ENCODE measurements at places on chromosomes 5 and 9.

DNA sequence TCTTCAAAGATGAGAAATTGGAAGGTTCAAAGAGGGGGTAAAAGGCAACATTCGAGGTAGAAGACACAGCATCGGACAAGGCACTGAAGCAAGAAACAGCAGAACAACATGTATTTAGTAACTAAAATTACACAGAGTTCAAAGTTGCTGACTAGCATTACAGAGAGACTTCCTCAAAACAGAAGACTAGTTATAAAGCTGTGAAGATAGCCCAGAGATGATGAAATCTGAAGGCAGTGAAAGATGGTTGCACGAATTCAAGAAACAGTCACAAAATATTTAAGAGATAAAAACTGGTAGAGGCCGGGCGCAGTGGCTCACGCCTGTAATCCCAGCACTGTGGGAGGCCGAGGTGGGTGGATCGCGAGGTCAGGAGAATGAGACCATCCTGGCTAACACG lies 16.3 kb downstream of the MAPKAP1 start:
- no peak for DNase-seq

GRCh38 chr9:107249131-107249533 lies 33.9 kb upstream of the RAD23B start:
- no peak for DNase-seq

- no peak for DNase-seq
Observed at GRCh38 chr9:73183917-73184861, 32.5 kb downstream of the ANXA1 start.

- no peak for DNase-seq
Observed at GRCh38 chr5:135345956-135346731, 52.9 kb downstream of the MACROH2A1 start.

DNA sequence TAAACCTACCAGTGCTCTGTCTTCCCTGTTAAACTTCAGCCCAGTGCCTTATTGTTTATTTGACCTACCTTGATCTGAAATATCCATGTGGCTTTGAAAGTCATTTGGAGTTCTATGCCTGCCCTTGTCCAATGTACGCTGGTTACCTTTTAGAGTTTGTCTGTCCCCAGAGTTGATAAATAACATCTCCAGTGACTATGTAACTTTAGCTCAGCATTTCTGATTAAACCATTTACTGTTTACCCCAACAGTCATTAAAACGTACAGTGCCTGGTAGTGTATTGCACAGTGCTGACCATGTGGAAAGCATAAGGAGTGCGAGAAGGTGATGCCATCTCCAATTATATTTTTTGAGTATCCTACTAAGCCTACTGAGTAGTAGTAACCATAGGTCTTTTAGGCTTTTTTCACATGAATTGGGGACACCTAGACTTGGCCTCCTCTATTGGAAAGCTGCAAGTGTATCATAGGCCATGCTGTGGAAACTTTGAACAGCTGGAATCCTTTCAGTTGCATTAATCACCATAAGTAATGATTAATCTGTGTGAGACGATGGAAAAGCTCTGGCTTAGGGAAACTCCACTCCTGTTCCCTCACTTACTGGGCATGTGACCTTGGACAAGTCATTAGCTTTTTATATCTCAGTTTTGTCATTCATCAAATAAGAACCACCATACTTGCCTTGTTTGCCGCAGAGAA lies 93.5 kb downstream of the MAST4 start:
- DNase-seq, result no peak

DNA sequence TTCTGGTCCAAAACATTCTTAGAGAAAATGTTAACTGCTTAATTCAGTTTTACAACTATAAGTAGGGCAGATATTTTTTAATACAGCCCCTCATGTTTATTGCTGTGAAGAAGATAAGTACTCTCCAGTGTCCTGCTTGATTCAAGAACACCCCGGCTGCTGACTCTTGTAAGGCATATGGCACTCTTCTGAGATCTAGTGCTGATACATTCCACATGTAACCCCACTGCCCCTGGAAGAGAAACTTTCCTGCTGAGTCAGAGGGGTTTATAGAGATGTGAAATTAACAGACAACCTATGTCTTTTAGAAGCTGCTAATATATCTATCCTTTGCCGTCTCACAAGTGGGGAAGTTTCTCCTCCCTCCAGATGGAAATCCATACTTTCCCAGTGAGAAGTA lies 1.0 kb upstream of the MINAR2 start:
- no peak for DNase-seq

DNA sequence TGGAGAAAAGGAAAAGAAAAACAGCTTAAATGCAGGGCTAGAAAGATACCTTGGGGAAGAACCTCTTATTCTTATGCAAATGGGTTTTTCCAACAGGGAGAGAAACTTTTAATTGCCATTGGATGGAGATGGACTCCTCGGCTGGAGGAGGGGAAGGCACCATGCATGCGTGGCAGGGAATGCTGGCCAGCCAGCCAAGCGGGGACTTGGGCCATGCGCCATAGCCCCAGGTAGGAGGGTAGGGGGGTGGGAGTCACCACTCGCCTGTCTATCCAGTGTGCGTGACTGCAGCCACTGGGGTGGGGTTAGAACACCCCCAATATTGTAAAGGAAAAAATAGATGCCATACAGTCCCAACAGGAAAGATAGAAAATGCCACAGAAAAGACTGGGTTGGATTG lies 119.9 kb upstream of the ELAVL2 start:
- no peak for DNase-seq

DNA sequence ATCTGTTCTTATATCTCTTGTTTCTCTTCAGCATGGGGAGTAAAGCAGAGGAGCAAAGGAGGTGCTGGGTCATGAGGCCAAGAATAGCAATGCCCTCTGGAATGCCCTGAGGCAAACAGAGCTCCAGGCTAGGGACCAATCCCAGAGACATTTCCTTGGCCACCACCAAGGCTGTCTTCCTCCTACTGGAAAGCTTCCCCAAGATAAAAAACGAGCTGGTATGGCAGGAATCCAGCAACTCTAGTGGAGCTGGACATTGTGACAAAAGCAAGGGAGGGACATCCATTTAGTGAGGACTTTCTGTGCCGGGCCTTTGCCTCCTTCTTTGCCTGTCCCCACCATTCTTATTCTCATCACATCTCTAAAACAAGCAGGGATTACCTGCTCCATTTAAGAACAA lies 161.6 kb downstream of the ASTN2 start:
- no peak for DNase-seq

GRCh38 chr5:88298425-88298824 lies 29.8 kb upstream of the TMEM161B start:
- no peak for DNase-seq

DNA sequence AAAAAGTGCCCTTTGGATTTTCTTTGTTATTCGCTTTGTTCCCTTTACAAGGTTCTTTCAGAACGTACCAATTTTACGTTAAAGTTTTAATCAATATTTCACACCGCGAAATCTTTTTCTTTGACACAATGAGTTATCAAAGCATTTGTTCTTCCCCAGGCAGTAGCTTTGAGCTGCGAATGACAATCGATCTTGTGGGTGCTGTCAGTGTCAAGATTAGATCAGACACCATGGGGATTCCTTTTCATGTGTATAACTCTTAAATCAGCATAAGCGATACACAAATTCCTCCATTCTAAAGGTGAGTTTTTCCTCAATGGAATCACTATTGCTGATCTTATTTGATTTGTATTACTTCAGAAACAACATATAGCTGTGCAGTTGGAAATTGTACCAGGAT lies 145.5 kb downstream of the ST8SIA4 start:
- DNase-seq, result no peak

GRCh38 chr9:98249771-98250170 lies 5.7 kb downstream of the TBC1D2 start:
- DNase-seq, result no peak

DNA sequence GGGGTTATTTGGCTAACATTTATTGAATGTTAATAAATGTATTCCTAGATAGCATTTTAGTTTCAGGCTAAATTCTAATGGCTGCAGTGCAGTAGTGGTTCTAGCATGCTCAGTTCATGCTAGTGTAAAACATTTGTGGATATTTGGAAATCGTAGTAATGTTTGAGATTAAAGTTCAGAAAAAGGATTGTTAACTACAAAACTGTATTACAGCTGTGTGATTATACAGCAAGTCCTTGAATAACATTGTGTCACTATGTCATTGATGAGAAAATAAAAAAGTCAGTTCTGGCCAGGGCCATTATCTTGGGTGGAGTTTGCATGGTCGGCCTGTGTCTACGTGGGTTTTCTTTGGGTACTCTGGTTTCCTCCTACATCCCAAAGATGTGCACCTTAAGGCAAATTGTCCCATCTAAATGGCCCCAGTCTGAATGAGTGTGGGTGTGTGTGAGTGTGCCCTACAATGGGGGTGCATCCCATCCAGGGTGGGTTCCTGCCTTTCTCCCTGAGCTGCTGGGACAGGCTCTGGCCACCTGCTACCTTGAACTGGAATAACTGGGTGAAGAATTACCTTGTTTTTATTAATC lies 8.8 kb downstream of the ZSWIM6 start:
- DNase-seq, result no peak

DNA sequence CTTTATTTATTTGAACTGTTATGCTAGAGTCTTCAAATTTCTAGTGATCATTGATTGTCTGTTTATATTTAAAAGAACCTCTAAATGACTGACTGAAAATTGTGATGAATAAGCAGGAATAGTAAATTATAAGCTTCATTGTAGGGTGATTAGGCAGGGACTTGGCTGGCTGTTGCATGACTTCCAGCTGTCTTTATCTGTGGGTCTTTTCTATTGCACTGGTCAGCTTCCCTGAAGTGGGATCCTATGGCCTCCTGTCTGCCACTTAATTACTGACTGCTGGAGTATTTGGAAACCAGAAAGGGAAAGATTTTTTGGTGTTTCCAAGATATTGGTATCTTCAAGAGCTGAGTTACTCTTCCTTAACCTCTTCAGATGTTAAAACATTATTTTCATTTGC lies 123.0 kb upstream of the CCNH start:
- no peak for DNase-seq

GRCh38 chr5:17118631-17119030 lies 98.8 kb upstream of the BASP1 start:
- DNase-seq, result no peak

DNA sequence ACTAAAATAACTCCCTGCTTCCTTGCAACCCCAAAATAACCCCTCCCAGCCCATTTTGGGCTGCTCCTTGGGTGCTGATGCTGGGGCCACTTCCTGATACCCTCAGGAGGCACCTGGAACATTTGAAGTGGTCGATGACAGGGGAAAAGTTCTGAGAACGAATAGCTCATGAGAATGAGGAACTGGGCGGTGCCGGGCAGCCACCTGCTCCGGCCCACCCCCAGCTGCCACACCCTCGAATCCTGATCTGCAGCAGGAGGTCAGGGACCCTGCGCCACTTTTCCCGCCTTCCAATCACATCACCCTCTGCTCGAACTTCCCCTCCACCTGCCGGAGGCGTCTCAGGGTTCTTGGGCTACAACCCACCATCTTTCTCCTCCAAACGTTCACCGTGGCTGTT lies 19.7 kb downstream of the HRH2 start:
- DNase-seq, result no peak

GRCh38 chr5:147375151-147375550 lies 134.7 kb downstream of the DPYSL3 start:
- no peak for DNase-seq

DNA sequence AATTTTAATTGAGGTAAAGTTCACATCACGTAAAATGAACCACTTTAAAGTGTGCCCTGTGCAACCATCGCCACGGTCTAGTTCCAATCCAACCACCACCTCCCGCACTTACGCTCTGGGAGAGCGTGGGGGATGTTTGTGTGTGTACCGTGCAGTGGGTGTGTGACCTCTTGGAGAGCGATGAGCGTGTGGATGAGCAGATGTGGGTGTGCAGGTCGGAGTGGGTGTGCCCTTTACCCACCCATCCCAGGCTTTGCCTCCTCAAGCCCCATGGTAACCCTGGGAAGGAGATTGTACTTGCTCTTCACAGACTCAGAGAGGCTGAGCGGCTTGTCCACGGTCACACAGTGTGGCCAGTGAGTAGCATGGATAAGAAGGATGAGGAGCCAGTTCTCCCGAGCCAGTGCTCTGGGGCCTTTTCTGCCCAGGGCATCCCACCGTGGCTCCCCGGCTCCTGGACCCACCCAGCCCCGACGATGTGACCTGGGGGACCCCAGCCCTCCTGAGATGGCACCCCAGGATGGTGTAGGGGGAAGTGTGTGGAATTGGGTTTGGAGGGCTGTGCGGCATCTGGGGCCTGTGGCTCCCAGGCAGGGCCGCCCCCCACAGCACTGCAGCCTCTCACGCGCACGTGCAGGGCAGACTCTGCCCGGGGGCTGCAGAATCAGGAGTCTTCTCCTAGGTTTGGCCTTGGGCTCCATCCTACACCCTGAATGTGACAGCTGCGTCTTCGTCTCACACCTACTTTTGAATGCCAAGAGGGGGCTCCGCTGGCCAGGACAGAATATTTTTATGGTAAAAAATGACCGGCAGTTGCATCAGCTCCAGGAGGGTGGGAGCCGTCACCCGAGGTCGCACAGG lies 13.6 kb downstream of the LHX3 start:
- DNase-seq, result no peak

GRCh38 chr5:124480022-124480421 lies 266.4 kb downstream of the ZNF608 start:
- DNase-seq, result no peak

GRCh38 chr5:141513627-141514329 lies 24.9 kb downstream of the PCDHGC5 start:
- DNase-seq, result peak; percentile 69

DNA sequence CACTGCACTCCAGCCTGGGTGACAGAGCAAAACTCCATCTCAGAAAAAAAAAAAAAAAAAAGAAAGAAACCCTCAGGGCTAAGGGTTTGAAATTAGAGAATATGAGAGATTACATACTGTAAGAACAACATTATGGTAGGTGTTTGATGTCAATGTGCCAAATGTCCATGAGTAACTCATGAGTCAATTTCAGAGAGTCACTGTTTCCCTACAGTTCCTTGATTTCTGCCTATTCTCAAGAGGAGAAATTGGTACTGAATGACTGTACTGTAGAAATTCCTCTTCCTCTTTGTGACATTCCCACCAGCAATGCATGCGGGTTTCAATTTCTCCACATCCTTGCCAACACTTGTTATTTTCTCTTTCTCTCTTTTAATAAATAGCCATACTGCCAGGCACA lies 35.2 kb downstream of the MARVELD2 start:
- no peak for DNase-seq

- DNase-seq, result no peak
Observed at GRCh38 chr5:107383414-107383813, 287.3 kb downstream of the EFNA5 start.

DNA sequence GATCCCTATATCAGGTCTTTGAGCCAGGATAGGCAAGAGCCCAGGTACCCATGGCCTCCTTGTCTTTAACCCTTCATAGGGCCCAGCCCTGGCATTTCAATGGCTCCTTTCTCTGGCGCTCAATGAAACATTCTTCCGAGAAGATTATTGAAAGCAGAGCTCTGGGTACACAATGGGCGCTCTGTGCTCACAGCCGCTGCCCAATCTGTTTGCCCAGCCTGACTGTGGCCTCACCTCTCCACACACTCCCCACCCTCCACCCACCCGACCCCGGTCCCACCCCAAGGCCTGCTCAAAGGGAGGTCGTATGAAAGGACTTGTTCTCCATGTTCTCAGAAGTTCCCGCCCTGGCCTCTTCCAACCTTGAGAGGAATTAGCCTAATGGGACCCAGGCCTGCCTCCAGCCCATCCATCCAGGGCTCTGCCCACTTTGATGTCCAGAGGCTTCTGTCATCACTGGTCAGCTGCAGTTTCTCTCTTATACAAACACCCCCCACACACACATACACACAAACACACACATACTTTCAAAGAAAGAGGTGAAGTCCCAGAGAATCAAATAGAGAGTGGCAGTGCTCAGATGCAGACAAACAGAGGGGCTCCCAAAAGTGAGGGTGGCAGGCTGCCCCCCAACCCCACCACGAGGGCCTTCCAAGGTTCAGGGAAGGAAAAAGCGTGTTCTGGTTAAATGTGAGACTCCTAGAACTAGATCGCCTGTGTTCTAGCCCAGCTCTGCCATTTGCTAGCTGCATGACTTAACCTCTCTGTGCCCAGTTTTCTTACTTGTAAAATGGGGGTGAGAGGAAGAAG lies 5.1 kb upstream of the ARSI start:
- no peak for DNase-seq

All from activated T-cell treated with anti-CD3 and anti-CD28 coated beads, Interleukin-2, amount 50 U/mL, for 72 hours (primary cell).